HEK293T (cell line): ENCODE measurements at places on chromosomes 7 and 10.

DNA sequence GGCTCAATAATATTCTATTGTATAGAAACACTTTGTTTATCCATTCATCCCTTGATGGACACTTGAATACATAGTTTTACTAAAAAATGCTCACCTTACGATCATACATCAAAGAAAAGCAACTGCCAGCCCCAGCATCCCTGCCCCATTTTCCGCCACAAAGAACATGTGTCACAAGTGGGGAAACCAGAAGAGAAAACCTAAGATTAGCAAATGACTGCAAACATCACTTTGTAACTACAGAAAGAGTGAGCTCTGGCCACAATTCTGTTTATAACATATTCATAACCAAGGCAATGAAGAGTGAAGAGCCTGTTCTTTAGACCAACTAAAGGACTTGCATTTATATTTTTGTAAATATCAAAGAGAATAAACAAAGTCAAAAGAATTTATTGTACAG lies 89.8 kb downstream of the DOCK4 start:
- no peak for DNase-seq

DNA sequence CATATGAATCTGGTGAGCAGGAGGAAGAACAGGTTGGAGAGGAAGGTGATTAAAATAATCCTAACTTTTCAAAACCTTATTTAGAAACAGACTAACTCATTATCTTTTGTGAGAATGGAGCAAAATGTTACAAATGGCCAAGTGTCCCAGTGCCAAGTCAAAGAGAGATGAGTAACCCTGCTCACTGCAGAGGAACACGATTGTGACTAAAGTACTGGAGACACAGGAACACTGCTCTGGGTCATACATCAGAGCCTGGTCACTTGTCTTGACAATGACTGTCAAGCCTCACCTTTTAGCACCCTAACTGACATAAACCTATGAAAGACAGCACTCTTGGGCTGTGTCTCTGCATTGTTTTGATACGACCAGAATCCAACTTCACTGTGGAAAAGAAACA lies 108.8 kb downstream of the SGMS1 start:
- DNase-seq: no peak

GRCh38 chr7:47504551-47505311 lies 77.2 kb downstream of the TNS3 start:
- DNase-seq: no peak

DNA sequence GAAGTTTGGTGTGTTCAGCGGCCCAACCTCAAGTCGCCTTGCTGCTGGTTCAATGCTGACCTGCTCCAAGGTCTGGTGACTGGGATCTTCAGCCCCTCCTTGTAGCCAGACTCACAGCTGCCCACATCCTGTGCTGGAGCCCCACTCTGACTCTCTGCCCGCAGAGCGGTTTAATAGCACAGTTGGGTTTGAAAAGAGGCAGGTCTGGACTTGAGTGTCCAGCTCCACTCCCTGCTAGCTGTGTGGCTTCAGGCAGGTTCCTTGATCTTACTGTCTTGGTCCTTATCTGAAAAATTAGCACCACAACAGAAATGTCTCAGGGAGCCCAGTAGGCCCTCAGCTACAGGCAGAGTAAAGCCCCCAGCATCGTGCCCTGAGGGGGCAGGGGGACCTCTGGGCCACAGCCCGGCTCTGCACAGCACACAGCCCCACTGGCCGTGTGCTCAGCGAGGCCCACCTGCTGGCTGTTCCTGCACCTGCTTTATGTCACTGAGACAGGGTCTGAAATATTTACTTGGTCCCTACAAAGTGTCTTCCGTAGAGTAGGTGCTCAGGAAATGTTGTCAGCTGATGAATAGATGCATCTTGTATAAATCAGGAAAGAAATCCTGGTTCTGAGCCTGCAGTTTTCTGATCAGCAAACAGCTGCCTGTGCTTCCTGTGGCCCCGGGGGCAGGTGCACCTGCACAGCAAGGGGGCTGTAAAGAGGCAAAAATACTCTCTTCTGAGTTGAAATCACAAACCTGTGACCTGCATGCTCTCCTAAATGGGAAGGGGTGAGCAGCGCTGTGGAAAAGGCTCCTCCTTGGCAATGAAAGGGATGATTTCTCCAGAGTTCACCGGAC lies 155.5 kb downstream of the SVIL start:
- no peak for DNase-seq

- peak; percentile 60 for DNase-seq
Measured at GRCh38 chr10:23192712-23193434, 761 bp downstream of the PTF1A start.

DNA sequence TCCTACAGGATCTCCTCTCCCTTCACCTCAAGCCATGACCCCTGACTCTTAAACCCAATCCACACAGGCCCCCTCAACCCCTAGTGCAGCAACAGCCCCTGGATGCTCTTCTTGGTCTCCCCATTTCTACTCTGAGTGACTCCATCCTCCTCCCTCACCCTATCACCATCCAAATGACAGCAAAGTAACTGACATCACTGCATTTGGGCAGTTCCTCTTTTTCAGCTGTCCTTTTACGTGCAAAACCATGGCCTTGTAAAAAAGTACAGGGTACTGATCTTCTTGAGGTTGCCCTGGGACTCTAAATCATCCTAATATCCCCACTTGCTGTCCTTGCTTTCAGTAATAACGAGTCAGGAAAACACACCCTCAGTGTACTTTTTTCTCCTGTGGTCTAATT lies 454.9 kb downstream of the ADRA2A start:
- no peak for DNase-seq

DNA sequence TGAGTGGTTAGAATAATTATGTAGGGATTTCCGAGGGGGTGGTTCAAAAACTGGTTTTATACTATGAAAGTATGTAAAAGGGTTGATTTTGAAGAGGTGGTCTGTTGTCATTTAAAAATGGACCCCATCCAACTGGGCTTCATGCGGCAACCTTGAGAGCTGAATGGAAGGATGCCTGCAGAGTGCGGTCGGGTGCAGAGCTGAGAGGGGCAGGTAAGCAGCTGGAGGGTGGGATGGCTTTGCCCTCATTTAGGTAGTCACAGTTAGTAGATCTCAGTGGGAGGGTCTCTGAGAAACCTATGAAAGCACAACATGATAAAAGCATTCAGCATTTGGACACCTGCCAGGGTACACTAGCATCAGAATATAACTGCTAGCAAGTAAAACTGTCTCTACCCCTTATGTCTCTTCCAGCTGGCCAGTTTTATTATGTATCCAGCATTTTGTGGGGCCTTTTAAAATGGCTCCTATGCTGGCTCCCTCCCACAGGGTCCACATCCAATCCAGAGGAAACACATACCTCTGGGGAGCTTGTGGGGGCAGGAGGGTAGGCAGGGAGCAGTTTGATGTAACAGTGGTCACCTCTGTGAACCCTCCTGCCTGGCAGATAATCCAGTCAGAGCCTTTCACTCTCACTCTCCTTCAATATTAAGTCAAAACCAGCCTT lies 75.9 kb upstream of the MAGI2 start:
- DNase-seq: no peak

- no peak for DNase-seq
Measured at GRCh38 chr7:130356121-130356875, 11.7 kb downstream of the CPA5 start.

DNA sequence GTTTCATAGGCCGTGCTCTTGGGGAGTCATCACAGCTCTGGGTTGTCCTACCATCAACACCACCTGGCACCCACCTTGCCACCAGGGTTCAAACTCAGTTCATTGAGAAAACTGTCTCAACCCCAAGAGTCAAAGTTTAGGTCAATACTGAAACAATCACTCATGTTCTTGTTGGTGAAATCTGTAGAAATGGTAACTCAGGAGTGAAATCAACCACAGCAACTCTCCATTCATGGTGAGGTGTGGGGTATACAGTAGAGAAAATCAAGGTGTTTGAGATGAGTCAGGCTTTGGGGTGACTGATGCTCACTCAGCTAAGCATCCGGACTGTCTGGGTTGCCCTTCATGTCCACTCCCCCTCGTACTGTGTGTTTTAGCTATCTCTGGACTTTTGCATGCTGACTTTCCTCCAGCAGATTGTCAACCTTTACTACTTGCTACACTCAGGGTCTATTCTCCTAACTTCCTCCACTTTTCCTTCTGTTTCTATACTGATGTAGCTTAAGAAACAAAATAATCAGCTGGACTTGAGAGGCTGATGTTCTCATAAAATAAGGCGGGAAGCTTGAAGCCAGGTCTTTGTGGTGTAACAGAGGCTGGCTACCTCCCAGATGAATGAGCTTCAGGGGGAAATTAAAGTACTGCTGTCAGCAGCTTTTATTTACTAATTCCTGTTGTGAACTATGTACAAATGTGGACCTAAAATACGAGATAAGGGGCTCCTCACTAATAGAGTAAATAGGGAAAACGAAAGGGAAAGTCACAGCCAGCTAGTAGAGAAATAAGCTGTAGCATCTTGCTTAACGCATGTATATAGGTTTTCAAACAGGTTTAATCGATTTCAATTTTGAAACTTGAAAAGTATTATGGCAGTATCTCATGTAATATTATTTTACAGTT lies 173.6 kb upstream of the AKR1E2 start:
- DNase-seq: no peak

GRCh38 chr7:32335107-32335506 lies 155.1 kb downstream of the LSM5 start:
- no peak for DNase-seq

- no peak for DNase-seq
Measured at GRCh38 chr10:69847883-69848282, 46.2 kb downstream of the COL13A1 start.

DNA sequence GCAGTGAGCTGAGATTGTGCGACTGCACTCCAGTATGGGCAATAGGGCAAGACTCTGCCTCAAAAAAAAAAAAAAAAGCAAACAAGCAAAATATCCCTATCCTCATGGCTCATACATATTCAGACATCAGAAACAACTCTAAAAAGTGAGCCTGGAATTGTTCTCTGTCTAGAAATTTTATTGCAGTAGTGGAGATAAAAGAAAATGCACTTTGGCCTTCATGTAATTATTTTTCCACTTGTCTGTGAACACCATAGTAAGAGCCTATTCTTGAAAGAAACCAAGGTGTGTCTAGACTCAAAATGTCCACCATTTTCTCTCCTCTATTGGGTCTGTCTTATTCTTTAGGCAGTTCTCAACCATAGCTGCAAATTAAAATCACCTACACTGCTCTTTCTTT lies 30.5 kb upstream of the MCU start:
- DNase-seq: no peak

- no peak for DNase-seq
Measured at GRCh38 chr10:132562916-132563456, 25.4 kb downstream of the INPP5A start.

DNA sequence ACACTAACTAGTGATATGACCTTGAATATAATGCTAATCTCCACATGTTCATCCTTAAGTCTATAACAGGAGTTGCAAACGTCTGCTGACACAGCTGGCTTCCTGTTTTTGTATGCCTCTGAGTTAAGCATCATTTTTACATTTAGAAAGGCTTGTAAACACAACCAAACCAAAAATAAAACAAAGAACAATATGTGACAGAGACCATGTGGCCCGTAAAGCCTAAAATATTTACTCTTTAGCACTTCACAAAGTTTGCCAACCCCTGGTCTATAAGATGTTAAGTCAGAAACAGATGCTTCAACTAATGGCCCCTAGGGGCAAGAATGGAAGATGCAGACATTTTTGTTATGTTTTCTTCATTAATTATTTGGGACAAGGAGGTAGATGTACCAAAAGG lies 109.3 kb downstream of the CPEB3 start:
- peak; percentile 14 for DNase-seq

DNA sequence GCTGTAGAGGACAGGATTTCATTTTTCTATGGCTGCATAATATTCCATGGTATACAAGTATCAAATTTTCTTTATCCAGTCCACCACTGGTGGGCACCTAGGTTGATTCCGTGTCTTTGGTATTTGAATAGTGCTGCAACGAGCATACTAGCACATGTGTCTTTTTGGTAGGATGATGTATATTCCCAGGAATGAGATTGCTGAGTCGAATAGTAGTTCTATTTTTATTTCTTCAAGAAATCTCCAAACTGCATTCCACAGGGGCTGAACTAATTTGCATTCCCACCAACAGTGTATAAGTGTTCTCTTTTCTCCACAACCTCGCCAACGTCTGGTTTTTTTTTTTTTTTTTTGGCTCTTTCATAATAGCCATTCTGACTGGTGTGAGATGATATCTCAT lies 550.0 kb downstream of the REEP3 start:
- DNase-seq: no peak

GRCh38 chr7:54689394-54690049 lies 69.5 kb downstream of the SEC61G start:
- no peak for DNase-seq

DNA sequence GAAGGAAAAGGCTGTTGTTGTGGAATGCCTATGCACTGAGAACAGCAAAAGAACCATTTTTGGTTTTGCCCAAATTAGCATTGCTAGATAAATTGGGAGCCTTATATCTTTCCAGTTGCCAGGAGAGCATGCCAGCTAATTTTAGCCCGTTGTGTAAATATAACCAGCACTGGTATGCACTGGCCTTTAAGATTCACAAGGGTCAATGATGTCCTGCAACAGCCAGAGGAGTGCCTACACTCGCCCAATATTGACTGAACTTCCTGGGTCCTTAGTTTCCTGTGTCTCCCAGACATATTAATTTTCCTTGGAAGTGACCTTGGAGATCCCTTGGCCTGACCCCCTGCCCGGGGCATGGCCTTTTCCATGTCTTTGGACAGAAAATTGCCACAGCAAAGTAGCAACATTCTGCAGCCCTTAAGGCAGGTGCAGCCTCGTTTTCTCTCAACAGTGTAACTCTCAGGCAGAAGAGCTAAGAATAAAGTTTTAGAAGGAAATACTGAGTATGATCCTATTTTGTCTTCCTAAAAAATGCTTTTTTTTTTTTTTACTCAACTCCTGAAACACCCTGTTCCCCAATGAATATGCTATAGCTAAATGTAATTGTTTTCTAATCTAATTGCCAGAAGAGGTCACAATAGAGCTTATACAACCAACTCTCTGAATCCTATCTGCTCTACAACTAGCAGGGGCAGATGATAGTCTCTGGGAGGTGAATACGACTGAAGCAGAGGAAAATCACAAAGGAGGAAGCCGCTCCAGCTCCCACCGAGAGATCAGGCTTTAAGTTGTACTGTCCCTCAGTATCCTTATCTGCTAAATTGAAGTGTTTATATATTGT lies 131.9 kb upstream of the PCGF5 start:
- no peak for DNase-seq

GRCh38 chr10:35356725-35357092 lies 20.4 kb downstream of the CCNY start:
- no peak for DNase-seq

DNA sequence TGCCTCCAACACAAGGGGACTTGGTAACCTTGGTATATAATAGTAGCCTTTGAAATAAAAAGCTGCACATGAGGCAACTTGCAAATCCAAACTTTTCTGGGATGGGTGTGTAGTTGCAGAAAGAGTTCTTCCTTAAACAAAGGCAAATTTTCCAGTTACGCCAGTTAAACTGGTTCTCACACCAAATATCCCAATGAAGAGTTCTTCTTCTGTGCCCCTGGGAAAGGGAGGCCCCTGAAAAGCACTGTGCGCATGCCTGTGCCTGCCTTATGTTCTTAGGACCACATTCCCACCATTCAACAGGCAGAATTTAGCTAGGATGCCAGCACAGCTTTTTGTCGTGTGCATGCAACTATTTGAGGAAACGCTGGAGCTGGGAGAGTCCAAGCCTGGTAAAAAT lies 164.8 kb upstream of the SLC25A13 start:
- no peak for DNase-seq
